ENCODE measurements at places on chromosomes 5 and 9.
A peak's percentile ranks its signal among the peaks of the same experiment; 100 is the strongest.

DNA sequence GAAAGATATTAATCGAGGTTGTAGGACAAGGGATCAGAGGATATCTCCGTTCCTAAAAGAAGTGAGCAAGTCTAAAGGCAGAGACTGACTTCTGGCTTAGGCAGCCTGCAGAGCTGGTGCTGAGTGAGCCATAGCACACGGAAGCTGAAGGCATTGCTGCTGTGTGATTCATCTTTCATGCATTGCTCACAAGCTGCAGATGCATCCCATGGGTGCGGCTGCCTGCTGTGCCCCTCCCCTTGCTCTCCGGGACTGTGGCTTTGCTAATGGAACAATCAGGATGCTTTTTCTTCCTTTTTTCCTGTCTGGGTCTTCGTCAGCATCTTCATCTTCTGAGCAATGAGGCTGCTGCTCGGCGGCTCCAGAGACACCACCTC is 341.4 kb downstream of the DIRAS2 start:
- no peak for DNase-seq

DNA sequence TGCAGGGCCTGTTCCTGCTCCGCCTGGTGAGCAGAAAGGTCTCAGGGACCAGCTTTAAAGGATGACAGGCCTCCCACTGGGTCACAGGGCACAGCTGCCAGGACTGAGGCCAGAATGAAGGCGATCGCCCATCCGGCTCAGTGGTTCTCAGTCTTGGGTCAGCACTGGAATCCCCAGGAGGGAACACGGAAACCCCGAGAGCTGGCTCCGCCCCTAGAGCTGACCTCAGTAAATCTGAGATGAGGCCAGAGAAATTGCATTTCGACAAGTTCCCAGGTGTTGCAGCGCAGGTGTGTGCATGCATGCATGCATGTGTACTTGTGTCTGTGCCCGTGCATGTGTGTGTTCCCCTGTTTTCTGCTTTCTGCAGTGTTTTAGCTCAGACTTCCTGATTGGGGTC is 47.2 kb upstream of the KCNMB1 start:
- no peak for DNase-seq

DNA sequence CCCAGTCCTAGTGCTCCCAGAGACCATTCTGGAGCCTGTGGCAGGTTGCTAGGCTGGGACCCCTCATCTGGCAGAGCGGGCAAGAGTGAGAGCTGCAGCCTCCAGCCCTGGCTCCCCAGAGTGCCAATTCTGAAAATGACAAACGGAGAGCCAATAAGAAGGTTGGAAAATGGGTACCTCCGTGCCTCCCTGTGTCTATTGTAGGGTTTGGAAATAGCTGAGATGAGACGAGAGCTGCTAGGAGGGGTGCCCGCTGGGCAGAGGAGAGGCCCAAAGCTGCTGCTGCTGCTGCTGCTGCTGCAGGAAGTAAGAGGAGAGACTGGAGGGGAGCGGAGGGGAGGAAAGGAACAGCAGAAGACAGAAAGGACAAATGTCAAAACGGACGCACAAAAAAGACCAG is 36.0 kb upstream of the FUBP3 start:
- no peak for DNase-seq

DNA sequence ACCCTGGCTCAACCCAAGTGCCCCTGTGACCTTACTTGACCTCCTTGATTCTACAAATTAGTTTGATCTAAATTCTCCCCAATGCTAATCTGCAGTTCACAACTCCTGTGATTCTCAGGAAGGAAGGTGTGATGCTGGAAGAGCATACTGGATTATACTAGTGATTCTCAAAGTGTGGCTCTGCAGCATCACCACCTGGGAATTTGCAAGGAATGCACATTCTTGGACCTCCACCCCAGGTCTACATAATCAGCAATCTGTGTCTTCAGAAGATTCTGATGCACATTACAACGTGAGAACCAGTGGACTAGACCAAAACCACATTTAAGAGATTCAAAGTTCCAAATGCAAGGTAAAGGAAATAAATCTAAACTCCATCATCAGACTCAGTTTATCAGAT is 198.6 kb downstream of the AGTPBP1 start:
- no peak for DNase-seq

GRCh38 chr5:138138949-138139780 is at the start of gene NME5:
Gene NME5, minus strand, starts transcription at chr5:138139428. Its CDS starts 648 bp downstream, at chr5:138138780.
- no peak for DNase-seq

GRCh38 chr5:159189310-159189709 is 20.0 kb downstream of the RNF145 start:
- DNase-seq: no peak

DNA sequence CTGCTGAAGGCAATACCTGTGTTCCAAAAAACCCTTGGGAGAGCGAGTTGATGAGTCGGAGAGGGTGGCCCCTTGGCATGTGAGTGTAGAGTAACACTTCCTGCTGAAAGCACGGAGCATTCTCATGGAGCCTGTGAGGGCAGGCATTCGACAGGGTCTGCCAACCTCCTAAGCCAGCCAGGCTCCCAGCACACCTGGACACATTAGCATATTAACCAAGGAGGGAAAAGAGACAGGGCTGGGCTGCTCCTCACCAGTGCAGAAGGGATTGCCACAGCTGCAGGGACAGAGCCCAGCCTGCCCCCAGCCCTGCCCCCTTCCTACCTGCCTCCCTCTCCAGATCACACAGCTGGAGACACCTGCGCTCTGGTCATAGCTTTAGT is 46.4 kb upstream of the SEMA4D start:
- DNase-seq: no peak

DNA sequence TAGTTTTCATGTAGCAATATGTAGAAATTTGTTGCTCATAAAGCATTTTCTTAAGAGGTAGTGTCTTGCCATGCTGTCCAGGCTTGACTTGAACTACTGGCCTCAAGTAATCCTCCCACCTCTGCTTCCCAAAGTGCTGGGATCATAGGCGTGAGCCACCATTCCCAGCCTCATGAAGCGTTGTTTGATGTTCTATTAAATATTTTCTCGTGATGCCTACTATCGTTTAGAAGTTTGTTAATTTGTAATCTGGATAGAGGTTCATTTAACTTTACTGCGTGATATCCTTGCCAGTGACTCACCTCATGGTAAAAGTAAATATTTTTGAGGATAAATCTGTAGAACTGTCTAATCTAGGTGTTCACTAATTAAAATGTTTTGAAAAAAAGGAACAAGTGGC is 82.6 kb downstream of the VCAN start:
- DNase-seq: no peak

DNA sequence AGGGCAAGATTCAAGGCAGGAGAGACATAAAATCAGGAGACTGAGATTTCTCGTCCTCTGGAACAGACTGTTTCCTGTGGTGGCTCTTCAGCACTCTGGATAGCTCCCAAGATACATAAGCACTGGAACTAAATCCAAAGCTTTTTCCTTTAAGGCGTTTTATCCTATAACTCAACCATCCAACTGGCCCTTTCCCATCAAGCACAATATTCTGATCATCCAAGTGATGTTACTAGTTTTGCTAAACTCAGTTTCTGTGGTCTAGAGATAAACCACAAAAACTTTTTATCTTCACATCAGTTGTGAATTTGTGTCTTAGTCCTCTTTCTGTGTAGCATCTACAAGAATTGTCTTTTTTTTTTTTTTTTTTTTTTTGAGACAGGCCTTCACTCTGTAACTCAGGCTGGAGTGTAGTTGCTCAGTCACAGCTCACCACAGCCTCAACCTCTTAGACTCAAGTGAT is 299.4 kb downstream of the COX7C start:
- DNase-seq: no peak

GRCh38 chr5:111514087-111514486 is 1.8 kb upstream of the STARD4 start:
- DNase-seq: no peak

- DNase-seq: no peak
These were observed 107.9 kb downstream of the MEGF10 start for GRCh38 chr5:127398508-127398907.

- no peak for DNase-seq
These were observed 375.6 kb downstream of the ADGRV1 start for GRCh38 chr5:90934091-90934719.

DNA sequence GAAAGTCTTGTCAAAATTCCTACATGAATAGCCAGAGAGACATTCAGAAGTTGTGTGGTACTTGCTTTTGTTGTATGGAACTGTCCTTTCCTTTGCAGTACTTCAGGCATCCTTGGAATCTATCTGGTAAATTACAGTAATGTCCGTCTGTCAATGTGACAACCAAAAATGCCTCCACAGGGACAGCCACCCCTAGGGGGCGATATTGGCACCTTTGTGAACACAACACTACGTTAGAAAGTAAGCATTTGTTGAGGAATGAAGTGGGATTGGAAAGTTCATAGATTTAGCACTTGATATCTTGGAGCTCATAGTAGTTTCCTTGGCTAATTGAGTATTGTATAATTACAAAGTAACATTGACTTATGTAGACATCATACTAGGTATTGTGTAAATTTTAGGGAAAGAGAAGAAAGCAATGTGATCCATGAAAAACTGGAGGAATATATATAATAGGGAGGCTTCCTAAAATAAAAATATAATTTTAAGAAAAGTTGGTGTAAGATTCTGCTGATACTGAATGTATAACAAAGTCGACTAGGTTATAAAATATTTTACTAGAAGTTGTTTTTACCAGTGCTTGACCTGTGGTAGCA is 32.7 kb downstream of the TMEFF1 start:
- DNase-seq: peak; percentile 21

DNA sequence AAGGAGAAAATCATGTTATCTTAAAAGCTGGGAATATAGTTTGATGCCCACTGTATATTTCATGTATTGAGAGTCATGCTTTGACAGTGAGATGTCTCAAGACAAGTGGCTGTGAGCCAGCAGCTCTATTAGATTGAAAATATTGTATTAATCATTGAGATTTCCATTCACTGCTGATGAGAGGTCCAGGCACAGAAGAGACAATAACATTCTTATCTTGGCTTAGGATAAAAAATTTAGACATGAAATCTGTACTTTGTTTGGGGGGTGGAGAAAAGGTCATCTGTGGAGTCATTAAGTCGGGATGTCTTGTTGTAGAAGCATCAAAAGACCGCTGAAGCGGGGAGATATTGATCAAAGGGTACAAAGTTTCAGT is 97.9 kb upstream of the EQTN start:
- no peak for DNase-seq

DNA sequence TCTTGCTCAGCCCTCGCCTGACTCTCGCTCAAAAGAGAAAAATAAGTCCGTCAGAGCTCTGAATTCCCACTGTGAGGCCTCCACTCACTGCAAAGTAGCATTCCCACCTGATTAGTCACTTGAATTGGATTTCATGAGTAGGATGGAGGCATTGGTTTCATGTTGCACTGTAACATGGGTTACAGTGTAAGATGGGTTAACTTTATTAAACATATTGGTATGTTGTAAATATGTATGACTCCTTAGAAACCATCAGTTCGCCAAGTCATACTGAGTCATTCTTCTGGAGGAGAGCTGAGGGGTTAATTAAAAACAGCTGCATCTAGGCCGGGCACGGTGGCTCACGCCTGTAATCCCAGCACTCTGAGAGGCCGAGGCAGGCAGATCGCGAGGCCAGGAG is 93.8 kb upstream of the BNC2 start:
- no peak for DNase-seq

GRCh38 chr5:143678148-143678905 is 133.6 kb upstream of the HMHB1 start:
- DNase-seq: no peak

DNA sequence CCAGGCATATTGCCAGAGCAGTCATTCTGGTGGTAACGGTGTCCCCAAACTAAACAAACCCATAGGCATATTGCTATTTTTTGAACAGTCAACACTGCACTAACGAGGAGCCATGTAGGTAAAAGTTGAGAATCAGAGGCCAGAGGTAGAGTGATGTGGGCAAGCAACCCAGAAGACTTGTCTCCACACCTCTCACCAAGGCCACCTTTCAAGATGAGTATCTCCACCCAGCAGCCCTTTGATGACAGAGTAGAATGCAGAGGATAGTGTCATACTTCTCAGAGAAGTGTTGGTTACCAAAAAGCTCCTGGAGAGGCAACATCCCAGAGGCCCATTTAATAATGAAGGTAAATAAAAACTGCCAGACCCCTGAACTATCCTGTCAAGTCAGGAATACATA is 63.9 kb downstream of the FCHO2 start:
- no peak for DNase-seq

- no peak for DNase-seq
These were observed 45.9 kb upstream of the JAK2 start for GRCh38 chr9:4939118-4939561.

GRCh38 chr9:8085986-8086385 is 286.4 kb upstream of the DMAC1 start:
- DNase-seq: no peak

DNA sequence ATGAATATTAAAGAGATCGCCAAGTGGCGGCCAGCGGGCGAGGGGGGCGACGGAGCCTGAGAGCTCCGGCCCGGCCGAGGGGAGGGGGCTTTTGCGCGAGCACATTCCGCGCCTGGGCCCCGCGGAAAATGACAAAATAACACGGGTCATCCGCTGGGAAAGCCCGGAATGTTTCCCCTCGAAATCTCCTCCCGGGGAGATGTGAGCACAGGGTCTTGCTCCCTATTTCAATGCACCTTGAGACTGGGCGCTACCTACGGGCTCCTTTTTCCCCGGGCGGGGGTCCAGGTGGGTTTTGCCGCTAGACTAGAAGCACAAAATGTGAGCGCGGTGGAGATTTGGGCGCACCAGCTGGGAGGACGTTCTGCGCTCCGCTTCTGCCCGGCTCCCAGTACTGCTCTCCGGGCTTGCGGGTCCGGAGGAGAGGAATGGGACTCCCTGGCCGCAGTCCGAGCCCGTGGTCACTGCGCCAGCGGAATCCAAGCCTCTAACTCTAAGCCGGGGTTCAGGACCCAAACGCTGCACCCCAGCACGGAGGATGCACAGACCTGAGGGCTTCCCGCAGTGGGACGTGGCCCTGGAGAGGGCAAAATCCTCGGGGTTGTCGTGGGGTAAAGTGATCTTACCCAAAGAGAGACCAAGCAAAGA is 2.8 kb upstream of the PRDM12 start:
- no peak for DNase-seq

GRCh38 chr9:31745886-31746285 is 638.6 kb upstream of the ACO1 start:
- DNase-seq: no peak

- DNase-seq: no peak
These were observed 33.6 kb upstream of the NFIB start for GRCh38 chr9:14347406-14348122.

GRCh38 chr5:57302164-57302563 is 128.3 kb downstream of the GPBP1 start:
- DNase-seq: no peak

DNA sequence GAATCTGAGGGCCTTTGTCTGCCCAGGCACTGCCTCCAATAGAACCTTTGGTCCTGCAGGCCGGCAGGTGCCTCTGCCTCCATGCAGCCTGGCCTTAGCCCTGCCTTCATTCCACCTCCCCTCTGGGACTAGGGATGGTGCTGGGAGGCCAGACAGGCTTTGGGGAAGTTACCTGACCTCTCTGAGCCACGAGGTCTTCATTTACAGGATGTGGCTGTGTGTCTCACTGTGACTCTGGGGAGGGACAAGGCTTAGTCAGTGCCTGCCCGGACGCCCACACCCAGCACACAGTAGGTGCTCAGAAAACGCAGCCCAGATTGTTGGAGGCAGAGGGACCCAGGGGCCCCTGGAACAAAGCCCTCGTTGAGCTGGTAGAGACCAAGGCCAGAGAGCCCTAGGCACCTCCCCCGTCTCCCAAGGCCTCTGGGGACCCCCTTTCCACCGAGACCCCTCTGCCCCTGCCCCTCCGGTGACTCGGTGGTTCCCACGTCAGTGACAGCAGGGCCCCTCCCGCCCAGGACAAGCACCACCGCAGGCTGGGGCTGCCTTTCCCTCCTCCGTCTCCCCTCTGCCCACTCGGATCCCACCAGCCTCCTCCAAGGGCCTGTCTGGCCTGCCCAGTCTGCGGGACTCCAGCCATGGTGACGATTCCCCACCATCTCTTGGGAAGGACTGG is 46.9 kb upstream of the EGFL7 start:
- no peak for DNase-seq
